ENCODE measurements at places on chromosomes 3 and 15.

DNA sequence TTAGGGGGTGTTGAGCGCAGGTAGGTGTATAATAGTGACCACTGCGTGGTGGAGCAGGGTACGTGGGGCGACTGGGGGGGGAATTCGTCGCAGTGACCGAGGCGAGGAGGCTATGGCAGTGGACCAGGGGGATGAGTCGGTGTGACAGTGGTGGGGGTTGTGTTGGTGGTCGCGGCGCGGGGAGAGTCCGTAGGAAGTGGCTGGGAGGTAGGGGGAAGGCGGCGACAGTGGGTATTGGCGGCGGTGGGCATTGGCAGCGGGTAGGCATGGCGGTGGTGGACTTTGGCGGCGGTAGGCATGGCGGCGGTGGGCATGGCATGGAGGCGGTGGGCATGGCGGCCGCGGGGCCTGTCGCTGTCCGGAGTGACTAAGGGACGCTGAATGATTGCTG lies 739 bp downstream of the SNRPN start:
- DNase-seq, result peak; percentile 11

DNA sequence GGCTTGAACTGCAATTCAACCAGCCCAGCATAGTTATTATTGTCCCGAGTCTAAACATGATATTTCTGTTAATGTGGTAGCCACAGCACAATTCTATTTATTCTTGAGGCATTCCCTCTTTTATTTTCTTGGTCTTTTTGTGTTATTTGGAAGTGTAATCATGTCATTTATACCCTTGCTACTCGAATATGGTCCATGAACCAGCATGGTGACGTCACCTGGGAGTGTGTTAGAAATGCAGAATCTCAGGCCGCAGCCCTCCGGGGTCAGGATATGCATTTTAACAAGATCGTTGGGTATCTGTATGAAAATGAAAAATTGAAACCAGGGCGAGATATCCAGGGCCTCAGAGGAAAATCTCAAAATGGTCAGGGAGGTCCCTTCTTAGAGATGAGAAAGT lies 165.0 kb upstream of the CTDSPL start:
- no peak for DNase-seq

- no peak for DNase-seq
These were observed 137.6 kb upstream of the TRIM42 start for GRCh38 chr3:140540262-140540661.

DNA sequence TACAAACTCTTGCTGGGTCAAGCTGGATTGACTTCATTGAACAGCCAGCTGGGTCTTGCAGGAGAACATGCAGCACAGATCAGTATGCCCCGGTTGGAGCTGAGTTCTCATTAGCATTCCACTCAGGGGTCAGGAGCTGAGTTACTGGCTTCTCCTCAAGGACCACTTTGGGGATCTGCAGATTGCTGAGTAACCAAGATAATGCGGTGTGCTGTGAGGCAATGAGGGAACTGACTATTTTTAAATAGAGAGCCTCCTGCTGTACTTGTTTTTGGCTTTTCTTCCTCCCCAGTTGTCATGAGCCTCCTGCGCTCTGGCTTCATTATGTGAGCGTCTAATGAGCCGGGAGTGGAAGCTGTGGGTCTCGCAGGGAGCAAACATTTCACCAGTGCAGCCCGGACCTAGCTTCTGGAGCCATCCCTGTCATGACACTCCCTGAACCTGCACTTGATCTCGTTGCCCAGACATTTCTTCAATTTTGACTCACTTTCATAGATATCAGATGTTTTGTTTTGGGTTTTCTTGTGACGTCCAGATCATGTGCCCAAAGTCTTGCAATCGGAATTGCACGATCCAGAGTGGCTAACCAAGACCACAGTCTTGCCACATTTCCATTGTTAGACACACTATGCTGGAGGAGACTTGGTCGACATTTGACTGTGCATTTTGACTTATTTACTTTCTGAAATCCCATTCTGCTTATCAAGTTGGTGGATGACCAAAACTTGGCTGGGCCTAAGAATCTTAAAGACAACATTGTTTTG lies 327.2 kb downstream of the LRTM1 start:
- no peak for DNase-seq

DNA sequence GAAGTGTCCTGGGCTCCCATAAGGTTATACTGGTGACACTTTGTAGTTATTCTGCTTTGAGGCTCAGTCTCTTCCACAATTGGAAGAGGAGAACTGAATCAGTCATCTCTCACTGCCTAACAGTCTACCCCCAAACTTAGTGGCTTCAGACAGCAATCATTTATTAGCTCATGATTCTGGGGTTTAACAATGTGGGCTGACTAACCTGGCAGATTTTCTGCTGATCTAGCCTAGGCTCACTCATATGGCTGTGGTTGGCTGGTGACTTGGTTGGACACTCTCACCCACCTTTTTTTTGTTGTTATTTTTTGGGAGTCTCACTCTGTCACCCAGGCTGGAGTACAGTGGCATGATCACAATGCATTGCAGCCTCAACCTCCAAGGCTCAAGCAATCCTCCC lies 7.1 kb downstream of the GPD1L start:
- no peak for DNase-seq

- no peak for DNase-seq
These were observed 13.7 kb downstream of the NTRK3 start for GRCh38 chr15:88242586-88243555.

Data from activated naive CD4-positive, alpha-beta T cell treated with Interleukin-2 at 50 U/mL for 16 hours (primary cell).